ENCODE measurements at places on chromosomes 4 and X. TPM values are rescaled to one million over a fixed set of nuclear protein-coding genes. Genes with fewer than 3 reads are reported as not detected.
A peak's percentile ranks its signal among the peaks of the same experiment; 100 is the strongest.

- no peak for DNase-seq
Observed at GRCh38 chr4:4914059-4914820, 54.8 kb downstream of the MSX1 start.

GRCh38 chr4:137310593-137311490, 221.5 kb downstream of the PCDH18 start:
- DNase-seq, result peak; percentile 60

Gene NDUFB11
- total RNA-seq, result 141 TPM

DNA sequence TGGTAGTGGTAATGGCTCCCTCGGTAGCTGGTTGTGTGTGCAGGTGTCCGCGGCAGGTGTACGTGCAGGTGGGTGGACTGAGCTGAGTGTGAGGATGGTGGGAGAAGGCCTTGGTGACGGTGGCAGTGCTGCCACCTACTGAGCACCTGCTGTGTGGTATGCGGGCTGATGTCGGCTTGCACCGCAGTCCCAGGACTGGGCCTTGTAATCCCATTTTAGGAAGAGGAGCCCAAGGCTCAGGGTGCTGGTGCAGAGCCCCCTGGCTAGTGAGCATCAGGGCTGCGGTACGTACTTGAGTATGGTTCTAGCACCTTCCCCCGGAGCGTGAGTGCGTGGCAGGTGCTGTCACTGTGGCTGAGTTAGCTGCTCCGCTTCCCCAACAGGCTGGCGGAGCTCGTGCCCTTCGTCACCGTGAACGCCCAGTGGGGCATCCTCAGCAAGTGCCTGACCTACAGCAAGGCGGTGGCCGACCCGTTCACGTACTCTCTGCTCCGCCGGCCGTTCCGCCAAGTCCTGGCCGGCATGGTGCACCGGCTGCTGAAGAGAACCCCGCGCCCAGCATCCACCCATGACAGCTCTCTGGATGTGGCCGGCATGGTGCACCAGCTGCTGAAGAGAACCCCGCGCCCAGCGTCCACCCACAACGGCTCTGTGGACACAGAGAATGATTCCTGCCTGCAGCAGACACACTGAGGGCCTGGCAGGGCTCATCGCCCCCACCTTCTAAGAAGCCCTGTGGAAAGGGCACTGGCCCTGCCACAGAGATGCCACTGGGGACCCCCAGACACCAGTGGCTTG, 5.7 kb upstream of the CPZ start:
- no peak for DNase-seq

DNA sequence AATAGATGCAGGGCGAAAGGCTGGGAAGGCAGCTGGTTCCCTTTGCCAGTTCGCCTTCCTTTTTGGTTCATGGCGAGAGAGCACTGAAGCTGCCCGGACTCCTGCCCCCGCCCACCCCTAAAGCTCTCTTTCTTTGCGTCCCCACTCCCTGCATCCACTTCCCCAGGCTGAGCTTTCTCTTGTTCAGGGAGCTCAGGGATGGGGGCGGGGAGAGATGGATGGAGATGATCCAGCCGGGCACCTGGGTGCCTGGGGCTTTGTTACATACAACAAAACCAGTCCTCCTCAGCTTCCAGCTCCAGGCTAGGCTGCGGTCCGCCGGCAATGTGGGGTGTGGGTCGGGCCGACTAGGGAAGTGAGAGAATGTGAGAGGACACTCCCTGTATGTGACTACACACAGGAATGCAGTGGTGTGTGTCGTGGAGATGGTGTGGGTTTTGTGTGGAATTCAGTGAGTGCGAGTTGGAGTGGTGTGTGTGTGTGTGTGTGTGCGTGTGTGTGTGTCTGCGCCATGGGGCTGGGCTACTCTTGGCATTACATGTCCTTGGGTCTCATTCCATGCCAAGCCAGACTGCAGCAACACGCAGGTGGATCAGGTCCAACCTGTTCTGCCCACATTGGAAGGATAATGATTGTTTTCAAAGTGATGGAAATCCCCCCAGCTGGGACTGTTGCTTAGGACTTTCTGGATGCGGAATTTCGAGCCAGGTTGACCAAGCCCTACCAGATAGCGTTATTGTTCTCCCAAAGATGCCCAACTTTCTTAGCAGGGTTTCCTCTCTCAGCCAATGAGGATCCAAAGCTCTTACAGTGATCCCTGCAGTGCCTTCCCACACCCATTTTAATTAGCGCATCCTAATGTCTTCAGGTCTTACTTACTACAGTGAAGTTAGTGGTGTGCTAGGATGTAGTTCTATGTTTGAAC, 149.4 kb upstream of the CHRDL1 start:
- no peak for DNase-seq

Gene GAR1
- total RNA-seq, result 56.0 TPM

Gene USP11
- total RNA-seq, result 134 TPM

DNA sequence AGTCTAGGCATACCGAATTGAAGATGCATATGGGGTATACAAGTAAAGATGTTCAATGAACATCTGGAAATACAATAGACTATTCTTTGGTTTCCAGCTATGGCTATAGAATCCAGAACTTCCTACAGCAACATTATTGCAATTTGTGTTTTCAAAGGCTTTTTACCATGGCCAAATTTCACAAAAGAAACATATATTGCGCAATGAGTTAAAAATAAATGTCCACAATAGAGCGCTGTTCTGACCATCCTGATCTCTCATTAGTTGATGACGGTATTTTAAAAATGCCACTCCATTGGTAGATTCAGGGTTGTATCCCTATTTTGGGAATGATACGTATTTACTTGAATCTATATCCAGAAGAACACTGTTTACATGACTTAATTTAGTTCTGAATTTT, 139.2 kb downstream of the LINC00632 start:
- DNase-seq, result no peak

DNA sequence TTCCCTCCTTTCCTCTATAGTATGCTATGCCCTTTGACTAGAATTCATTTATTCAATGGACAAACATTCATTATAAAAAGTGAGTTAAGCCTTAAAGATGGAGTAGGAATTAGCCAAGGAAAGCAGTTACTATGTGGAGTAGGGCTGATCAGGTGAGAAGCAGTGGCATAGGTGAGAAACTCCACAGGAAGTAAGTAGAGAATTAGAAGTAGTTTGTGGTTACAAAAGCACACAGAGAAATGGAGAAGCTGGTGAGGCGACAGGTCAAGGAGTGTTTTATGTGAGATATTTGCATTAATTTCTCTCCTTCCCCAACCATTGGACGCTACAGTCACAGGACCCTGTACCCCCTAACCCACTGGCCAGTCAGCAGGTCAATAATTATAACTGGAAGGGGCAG, 30.6 kb downstream of the SETD7 start:
- no peak for DNase-seq

DNA sequence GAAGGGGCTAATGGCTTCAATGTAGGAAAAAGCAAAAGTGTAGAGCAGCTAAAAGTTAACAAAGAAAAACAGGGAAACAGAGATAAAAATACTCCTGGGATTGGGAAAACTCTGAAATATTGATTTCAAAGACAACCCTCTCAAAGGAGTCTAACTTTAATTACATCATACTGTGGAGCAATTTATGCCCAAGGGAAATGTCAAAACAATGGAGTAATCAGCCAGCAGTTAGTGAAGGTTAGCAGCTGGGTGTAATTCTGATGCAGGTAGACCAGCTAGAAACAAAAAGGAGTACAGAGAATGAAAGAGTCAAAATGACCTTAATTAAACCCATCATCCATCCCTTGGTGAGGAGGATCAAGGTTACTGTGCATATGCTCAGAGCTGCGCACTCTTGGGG, 169.0 kb downstream of the ADAM29 start:
- no peak for DNase-seq

- no peak for DNase-seq
Observed at GRCh38 chrX:106220177-106220576, 52.1 kb downstream of the PWWP3B start.

- DNase-seq, result no peak
Observed at GRCh38 chr4:170242471-170242870, 152.7 kb upstream of the AADAT start.

- DNase-seq, result no peak
Observed at GRCh38 chr4:174397366-174398155, 113.8 kb downstream of the CEP44 start.

Gene NAA11
- total RNA-seq, result not detected

- DNase-seq, result no peak
Observed at GRCh38 chr4:36609661-36610060, 328.2 kb downstream of the DTHD1 start.

GRCh38 chrX:9267415-9267814, 197.4 kb upstream of the TBL1X start:
- DNase-seq, result no peak

All from A673 (cell line).